ENCODE measurements at places on chromosomes 1 and 21.

- DNase-seq: no peak
Observed at GRCh38 chr1:918843-919242, 4.9 kb upstream of the SAMD11 start.

DNA sequence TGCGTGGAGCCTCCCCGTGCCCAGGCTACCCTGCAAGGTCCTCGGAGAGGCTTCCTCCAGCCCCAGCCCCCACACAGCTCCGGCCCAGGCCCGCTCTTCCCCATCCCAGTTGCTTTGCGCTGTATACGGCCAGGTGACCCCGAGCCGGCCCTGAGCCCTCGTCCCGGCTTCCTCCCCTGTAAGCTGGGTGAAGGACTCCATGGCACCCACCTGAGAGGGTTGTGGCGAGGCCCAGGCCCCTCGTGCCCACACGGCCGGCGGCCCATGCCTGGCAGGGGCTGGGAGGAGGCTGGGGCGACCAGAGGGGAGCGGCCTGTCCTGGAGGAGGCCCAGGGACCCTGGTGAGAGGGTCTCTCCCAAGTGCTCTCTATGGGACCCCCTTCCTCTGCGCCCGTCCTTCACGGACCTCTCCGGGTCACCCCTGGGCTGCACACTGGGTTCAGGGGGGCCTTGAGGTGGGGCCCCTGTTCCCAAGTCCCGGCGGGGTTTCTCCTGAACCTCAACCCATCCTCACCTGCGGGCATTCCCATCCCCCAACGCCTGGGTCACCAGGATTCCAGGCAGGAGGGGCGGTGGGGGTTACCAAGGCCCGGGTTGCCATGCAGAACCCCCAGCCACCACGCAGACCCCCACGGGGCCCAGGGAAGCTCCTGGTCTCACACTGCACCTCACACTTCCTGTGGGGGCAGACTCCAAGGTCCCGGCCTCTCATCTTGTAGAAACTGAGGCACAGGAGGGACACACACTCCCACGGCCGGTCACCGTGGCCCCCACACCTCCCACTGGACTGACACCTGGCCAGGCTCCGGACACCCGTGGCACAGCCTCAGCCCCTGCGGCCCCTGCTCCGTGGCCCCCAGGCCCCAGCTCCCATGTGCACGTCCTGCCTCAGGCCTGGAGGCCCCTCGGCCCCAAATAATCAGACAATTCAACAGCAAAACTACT, 25.2 kb downstream of the COL6A1 start:
- DNase-seq: no peak

DNA sequence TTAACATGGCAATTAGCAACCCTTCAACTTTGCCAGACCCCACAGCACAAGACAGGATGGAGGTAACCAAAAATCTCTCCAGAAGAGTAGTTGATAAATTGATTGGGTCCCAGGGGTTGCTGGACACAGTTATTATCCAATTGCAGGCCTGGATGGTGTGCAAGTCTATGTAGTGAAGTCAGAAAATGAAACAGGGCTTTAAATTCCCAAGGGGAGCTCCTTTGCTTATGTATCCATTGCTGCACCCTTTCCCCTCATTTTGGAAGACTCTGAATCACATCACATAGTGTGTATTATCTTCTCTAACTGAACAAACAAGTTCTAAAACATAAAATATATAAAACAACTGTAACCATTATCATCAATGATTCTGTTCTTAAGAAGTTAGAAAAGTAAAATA, 550.2 kb downstream of the LMO4 start:
- no peak for DNase-seq

DNA sequence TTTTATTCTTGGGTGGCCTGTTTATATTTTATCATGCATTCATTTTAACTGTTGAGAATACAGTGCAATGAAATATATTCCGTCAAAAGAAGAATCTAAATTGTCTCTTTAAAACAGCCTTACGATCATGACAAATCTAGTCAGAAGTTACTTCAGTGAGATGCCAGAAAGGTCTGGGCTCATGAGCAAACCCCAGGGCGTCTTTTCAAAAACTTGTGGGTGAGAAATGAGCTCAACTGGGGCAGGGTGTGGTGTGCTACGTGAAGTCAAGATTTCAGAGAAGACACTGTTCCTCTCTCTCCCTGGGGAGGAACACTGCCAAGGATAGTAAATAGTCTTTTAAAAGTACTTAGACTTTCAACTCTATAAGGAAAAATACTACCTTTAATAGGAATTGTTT, 13.4 kb upstream of the UAP1 start:
- no peak for DNase-seq

GRCh38 chr1:159881622-159882526, 18.1 kb downstream of the CFAP45 start:
- no peak for DNase-seq

- DNase-seq: no peak
Observed at GRCh38 chr1:41623736-41624135, 139.3 kb upstream of the EDN2 start.

- DNase-seq: no peak
Observed at GRCh38 chr21:31142600-31142999, 104.3 kb upstream of the KRTAP19-8 start.

DNA sequence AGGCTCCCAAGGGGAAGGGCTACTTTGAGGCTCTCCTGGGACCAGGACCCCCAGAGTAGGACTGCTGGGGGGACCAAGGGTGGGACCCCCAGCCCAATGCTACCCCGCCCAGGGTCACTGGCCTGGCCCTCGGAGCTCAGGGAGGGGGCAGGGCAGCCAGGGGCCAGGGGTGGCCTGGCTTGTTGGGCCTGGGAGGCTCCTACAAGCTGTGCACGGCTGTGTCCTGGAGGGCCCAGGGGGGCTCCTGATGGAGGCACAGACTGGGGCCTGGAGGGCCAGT, 2.2 kb downstream of the HES4 start:
- no peak for DNase-seq

GRCh38 chr1:164602101-164602422, 43.1 kb downstream of the PBX1 start:
- no peak for DNase-seq

- no peak for DNase-seq
Observed at GRCh38 chr1:87956072-87956471, 627.4 kb downstream of the LMO4 start.

DNA sequence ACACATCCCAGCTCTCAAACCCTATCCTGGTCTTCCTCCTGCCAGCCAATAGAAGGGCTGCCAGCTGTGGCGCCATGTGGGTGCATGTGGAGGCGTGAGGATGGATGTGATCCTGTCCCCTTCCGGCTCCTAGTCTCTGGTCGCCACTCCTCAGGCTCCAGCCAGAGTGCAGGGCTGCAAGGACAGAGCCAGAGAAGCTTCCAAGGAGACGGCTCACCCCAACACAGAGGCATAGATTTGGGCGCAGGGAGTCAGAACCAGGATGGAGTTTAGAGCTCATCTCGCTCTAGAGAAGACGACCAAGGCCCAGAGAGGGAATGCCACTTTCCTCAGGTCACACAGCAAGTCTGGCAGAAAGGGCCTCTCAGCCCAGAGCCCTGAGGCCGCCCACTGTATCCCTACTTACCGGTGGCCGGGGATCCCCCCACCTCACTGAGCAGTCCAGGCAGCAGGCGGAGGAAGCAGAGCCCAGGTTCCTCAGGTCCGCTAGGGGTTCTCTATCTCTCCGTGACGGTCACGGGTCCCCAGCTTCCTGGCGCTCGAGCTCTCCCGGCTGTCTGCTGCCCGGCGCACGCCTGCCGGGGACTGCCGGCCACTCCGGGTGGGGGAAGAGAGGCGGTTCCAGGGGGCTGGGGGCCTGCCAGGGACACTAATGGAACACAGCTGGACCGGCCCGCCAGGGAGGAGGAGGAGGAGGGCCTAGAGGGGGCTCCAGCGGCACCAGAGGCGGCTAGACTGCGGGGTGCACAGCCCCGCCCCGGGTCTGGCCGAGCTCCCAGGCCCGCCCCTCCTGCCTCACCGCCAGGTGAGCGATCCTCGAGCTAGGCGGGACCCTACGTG, at the start of gene COL16A1:
Gene COL16A1 (minus strand): TSS at position 587 of the 840 bp plus-strand sequence. CDS start 1,824 bp downstream, outside the sequence.
- DNase-seq: no peak

GRCh38 chr1:48450505-48450904, 21.5 kb downstream of the SPATA6 start:
- no peak for DNase-seq

All from activated T-helper 9 cell treated with anti-CD3 and anti-CD28 coated beads, Interleukin-2, amount 50 U/mL, for 16 hours (primary cell).